D341Med (cell line): ENCODE measurements at places on chromosomes 4 and X.
A peak's percentile ranks its signal among the peaks of the same experiment; 100 is the strongest.

GRCh38 chr4:118289794-118290193, 63.0 kb downstream of the PRSS12 start:
- no peak for DNase-seq

GRCh38 chr4:11720292-11720691, 291.6 kb upstream of the HS3ST1 start:
- DNase-seq: peak; percentile 22

GRCh38 chrX:41473936-41474725, 27.0 kb downstream of the NYX start:
- DNase-seq: no peak

GRCh38 chrX:45824471-45824870, 623.8 kb upstream of the DIPK2B start:
- DNase-seq: peak; percentile 30

GRCh38 chrX:18961686-18962085, 22.2 kb downstream of the PHKA2 start:
- DNase-seq: no peak

GRCh38 chrX:49139713-49140112, 16.2 kb upstream of the GPKOW start:
- DNase-seq: no peak

DNA sequence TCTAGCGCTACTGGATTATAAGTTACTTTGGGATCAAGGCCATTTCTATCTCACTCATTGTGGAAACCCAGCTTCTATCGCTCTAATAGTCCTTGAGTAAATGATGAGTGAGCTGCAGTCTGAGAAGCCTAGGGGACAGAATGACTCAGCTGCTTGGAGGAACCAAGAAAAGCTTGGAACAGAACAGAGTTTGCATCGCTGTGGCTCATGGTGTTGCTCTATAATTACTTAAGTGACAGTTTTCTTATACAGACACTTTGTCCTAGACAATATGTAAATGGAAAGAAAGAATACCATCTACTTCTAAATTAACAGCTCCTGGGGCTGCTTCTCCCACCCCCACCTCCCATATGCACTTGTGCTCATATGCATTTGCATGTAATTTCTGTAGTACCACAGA, 156.9 kb downstream of the SLIT2 start:
- DNase-seq: no peak

DNA sequence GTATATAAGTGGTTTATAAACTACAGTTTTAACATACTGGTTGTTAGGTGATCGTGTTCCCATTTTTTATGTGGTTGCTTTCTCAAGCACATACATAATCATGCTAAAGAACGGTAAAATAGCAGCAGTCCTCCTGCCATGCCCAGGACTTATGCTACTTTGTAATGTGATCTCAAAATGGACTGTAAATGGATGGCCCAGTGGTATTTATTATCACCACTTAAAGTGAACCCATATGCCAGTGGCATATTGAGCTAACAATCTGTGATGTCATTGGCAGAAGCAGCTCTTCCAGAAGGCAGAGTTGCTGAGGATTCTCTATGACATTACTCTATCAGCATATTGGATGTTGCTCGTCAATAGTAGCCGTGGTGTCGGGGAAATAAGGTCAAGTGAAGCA, 28.6 kb downstream of the ANK2 start:
- no peak for DNase-seq

DNA sequence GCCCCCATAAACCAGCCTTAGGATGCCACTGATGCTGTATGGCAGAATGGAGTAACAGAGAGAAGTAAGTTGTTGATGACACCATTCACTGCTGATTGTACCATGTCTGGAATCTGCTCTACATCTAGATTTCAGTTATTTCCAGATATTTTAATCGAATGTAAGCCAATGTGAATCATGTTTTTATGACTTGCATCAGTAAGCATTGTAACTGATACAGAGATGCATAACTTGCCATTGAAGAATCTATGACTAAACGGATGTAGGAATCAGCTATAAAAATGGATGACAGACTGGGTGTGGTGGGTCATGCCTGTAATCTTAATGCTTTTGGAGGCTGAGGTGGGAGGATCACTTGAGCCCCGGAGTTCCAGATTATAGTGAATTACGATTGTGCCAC, 161.0 kb upstream of the GATB start:
- no peak for DNase-seq

- DNase-seq: no peak
These were observed 25.2 kb upstream of the SORCS2 start for GRCh38 chr4:7166981-7167700.

DNA sequence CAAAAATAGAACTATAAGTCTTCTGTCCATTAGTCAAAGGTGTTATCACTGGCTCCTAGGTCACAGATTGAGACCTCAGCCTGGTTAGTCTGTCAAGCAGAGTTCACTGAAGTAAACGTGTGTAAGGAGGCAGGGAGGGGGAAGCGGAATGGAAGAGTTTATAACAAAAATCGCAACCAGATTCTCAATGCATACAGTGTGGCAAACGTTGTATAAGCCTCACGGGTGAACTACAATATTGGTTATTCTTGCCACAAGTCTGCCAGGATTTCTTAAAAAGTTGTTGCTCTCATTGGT, 114.8 kb downstream of the AMELX start:
- no peak for DNase-seq

DNA sequence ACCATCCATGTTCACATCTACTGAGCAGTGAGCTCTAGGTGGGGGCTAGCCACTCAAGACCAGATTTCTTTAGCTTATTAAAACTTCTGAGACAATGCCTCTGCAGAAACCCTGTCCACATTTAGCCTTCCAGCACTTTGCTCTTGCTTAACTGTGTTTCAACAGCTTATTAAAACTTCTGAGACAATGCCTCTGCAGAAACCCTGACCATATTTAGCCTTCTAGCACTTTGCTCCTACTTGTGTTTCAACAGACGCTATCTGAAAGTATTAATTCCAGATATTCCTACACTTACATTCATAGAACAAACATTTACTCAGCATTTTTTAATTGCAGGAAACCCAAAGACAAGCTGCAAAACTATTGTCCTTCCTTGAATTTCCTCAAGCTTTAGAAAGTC, 91.9 kb downstream of the SEL1L3 start:
- DNase-seq: no peak

GRCh38 chrX:21412029-21412428, 37.8 kb downstream of the CNKSR2 start:
- DNase-seq: no peak
